Heart left ventricle (tissue), 16 donors: ENCODE measurements at places on chromosomes 1 and 21. TPM values are rescaled to one million over a fixed set of nuclear protein-coding genes. Genes with fewer than 3 reads are reported as not detected.

The PGLYRP3 gene
- total RNA-seq = not detected

The SPRR1A gene
- not detected for total RNA-seq

The LYPD8 gene
- not detected for total RNA-seq

The KCNE1 gene
- total RNA-seq = 4.8 TPM

The SPATA46 gene
- not detected for total RNA-seq

The TTC39A gene
- total RNA-seq = 21.0 TPM

The NPHS2 gene
- total RNA-seq = not detected

The SLAMF6 gene
- total RNA-seq = 3.8 TPM

The SHISA4 gene
- 133 TPM for total RNA-seq

The PALMD gene
- total RNA-seq = 148 TPM

DNA sequence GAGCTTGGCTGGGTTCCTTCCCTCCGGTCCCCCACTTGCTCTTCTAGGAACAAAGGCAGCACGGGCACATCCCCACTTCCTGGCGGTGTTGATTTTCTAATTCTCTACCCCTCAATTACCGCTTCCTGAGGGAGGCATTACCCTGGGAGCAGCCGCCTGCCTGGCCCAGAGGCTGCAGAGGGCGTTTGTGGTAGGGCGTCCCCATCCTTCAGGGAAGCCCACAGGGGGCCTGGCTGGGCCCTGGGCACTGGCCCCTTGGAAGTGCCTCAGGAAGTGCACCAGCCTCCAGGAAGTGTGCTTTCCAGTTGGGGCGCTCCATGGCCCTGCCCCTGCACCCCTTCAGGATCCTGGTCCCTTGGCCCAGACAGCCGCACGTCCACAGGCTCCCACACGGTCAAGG, 42.1 kb upstream of the CASZ1 start:
- DNase-seq = no peak

DNA sequence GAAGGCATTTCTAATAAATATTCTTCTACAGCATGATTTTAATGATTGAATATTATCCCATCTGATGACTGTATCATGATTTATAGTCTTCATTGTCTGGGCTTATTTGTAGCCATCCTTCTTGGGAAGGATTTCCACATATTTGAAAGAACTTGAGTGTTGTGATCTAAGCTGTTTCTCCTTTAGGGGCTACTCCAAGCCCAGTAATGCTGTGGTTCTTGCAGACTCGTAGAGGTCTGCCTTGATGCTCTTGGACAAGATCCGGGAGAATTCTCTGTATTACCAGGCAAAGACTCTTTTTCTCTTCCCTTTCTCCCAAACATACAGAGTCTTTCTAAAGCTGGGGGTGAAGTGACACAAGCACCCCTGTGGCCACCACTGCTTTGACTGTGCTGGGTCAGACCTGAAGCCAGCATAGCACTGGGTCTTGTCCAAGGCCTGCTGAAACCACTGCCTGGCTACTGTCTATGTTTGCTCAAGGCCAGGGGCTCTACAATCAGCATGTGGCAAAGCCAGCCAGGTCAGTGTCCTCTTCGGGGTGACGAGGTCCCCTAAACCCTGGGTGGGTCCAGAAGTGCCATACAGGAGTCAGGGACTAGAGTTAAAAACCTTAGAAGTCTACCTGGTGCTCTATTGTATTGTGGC, 107.4 kb downstream of the GIPC2 start:
- no peak for DNase-seq

DNA sequence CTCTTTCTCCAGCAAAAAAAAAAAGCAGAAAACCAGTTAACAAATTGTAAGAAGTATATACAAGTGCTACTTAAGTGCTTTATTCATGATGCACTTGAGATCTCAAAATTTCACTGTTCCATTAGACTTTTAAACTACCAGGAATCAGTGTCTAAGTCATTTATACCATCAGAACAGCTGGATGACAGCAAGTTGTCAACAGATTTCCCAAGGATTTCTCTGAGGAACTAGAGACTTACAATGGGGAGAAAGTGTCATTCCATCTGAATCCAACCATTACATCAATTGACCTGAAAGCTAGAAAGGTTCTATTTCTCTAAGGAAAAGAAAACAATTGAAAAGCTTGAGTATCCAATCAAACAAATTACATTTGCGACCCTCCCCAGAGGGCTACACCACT, 43.8 kb downstream of the USH2A start:
- DNase-seq = no peak

GRCh38 chr1:221812905-221813597, 71.2 kb upstream of the DUSP10 start:
- no peak for DNase-seq

DNA sequence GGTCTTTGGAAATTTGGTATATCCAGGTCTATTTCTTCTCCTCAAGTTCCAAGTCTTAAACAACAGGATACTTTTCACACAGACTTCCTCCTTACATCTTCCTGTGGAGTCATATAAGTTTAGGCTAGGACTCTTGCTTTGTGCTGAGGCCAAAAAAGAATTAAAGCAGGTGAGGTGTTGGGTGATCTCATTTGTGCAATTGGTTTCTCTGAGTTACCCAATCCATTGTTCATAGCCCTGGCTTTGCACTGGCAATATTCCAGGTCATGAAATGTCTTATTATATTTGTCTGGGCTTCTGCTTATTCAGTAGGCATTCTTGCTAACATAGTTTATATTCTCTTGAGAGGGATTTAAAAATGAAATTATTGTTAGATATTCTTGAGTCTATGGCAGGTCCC, 14.1 kb upstream of the KIAA0040 start:
- DNase-seq = no peak

DNA sequence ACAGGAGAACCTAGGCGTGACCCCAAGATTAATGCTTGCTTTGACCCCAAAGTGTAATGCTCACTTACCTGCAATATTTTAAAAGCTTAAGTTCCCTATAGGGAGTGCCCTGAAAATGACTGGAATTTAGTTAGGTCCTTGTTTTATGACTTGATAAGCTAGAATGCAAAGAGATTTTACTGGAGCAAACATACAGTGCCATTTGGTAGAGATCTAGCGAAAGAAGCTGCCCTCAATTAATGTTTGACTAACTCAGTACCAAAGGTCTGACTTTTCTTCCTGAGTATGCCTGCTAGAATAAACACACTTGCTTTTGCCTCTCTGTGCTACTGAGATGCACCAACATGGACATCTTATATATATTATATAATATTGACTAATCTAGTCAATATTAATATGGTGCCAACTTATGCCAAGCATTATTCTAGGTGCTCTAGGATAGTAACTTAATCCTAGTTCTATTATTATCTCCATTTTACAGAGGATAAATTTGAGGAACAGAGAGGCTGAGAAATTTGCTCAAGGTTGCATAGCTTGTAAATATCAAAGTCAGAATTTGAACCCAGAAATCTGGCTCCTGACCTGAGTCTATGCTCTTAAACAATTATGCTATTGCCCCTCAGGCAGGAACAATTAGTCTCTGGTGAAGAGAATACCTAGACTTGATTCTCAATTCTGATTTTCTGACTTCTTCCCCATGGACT, 18.2 kb downstream of the S100A10 start:
- DNase-seq = no peak

DNA sequence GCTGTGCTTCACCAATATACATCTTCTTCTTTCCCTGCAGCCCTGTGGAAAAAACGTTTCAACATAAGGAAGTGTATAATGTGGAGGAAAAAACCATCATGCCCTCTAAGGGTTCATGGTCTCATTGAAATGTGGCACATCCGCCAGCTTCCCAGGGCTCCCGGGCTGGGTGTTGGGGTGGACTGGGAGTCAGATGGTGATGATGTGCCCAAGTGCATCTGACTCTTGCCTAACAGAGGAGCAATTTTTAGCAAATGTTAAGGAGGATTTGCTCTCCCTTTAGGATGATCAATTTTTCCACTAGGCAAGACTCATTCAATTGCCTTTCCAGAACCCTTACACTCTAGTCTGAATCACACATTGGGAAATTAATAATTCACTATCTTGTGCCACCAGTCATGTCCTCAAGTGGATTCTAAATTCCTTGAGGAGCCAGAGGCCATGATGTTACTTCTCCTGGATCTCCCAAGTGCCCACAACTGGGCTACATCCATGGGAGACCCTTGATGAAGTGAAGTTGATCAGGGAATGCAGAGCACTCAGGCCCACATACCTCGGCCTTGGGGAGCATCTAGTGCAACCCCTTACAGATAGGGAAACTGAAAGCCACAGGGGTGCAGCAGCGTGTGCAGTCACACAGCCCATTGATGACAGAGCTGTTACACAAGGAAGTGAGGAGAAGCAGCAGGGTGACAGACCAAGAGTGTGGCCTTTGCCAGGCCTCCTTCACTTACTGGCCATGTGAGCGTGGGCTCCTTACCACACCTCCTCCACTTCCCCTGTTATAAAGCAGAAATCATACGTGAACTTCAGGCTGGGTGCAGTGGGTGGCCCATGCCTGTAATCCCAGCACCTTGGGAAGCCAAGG, 100.0 kb upstream of the SLC44A3 start:
- no peak for DNase-seq

GRCh38 chr1:21318057-21318713, 27.9 kb upstream of the ECE1 start:
- no peak for DNase-seq

GRCh38 chr1:65626003-65626402, 166.7 kb upstream of the PDE4B start:
- no peak for DNase-seq

DNA sequence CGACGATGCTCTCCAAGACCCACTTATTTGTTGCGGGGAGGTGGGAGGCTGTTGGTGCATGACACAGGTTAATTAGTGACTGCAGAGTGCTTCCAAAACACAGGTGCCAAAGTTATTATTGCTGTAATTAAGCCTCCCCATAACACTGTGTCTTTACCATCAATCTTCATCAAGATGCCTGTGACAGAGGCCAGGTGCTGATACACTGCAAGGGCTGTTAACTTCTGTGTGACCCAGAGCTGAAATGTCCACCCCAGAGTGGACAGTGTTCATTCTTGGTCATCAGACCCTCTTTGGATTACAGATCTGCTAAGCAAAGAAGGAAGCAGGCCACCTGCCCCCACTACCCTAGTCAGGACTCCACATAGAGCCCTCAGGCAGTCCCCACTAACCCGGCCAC, 55.5 kb downstream of the CAPN8 start:
- DNase-seq = no peak

GRCh38 chr1:14881775-14882672, 271.5 kb upstream of the TMEM51 start:
- no peak for DNase-seq

DNA sequence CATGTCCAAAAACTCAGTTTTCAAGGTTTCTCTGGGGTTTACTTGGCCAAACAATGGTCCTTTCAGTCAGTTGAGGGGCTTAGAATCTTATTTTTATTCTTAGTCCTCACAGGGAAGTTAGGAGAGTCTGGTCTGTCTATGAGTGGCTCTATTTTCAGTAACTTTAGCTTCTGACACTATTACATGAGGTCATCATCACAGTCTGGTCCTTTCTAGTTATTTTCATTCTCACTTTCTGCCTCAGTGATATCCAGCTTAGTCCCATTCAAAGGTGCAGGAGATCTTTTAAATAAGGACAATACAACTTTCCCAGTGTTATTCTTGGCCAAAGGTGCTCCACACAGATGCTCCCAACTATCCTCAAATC, 30.0 kb upstream of the FGGY start:
- DNase-seq = no peak

DNA sequence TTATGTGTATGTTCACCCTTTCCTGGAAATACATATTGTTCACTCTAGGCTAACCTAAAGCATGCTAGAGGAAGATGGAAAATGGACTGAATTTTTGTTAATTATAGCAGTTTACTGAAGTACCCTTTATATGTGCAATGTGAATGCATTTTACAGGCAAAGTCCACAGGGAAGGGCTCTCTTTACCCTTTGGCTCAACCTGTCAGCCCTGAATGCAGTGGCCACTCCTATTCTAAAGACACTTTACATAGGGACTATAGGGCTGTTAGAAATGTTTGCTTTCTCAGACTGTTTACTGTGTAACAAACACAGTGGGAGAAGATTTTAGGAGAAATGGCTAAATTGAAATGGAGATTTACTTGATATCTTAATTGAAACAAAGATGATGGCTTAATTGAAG, 78.5 kb downstream of the BRINP2 start:
- DNase-seq = no peak

DNA sequence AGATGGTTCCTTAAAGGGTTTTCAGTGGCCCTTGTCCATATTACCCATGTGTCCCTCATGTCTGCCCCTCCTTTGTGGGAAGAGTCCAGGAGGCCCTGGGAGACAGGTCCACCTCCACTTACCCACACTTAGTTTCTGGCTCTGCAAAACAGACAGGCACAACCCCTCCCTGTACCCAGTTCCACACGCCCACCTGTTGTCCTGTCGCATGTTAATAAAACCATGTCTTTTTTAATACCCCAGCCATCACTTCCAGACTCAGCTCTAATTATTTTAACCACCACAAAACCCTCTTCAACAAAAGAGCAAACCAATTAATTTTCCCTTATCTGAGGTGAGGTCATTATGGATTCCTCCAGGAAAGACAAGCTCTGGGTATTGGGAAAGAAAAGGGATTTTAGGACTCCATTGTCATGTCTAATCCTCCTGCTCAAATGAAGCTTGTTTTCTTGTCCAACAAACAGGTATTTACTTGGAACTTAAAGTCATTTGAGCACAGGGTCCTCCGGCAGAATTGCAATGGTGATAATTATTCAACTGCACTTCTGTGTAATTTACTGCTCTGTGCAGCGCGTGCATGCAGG, 68.9 kb downstream of the CCDC185 start:
- DNase-seq = no peak

DNA sequence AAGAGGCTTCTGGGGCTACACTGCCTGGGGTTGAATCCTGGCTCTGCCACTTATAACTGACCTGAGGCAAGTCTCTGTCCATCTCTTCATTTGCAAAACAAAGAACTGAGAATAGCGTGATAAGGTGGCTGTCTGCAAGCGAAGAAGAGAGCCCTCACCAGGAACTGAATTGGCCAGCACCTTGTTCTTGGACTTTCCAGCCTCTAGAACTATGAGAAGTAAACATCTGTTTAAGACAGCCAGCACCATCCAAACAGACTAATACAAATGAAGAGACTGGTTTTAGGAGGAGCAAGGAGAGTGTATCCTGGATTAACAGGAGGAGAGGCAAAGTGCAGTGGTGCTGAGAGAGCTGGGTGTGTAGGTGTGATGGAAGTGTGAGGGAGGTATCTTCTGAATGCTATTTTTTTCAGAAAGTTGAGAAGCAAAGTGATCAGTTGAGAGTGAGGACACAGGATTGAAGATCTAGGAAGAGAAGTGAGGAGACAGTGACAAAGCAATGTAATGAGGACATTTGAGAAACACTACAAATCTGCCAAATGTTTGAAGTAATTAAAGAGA, 59.3 kb downstream of the CD58 start:
- DNase-seq = no peak

DNA sequence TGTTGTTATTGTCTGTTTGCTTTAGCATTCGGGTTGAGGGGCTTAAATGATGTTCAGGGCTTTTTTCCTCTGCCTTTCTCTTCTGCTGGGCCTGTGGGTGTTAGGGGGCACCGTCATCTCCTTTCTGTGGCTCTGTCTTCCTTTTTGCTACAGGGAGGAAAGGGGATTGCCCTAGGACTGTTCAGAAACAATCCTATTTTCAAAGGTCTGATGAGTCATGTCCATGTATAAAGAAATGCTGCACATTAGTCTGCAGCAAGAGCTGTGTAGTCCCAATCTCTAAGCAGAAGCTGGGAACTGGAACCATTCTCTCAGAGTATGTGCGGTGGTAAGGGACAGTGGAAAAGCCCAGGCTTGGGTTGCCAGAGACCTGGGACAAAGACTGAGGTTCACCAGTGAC, 462.3 kb downstream of the OMA1 start:
- DNase-seq = no peak
